HuH-7.5 (cell line): ENCODE measurements at places on chromosomes 4 and X.

DNA sequence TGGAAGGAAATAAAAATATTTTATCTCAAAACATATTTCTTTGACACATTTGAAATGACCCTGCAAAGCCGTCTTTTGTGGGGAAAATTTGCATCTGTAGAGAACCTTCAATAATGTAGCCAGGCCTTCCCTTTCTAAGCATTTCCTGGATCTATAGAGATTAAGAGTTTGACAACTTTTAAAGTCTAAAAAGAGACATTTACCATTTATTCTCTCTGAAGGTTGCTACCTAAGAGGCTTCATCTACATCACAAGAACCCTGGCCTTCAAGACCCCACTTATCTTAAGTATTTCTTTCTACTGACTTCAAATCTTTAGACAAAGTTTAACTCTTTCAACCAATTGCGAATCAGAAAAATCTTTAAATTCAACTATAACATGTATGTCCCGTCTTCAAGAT lies 1639.8 kb downstream of the RPA4 start:
- no peak for DNase-seq

- no peak for DNase-seq
These were observed 819 bp downstream of the NSG1 start for GRCh38 chr4:4387531-4388310.

- no peak for DNase-seq
These were observed 18.2 kb upstream of the VCX2 start for GRCh38 chrX:8189096-8189830.

DNA sequence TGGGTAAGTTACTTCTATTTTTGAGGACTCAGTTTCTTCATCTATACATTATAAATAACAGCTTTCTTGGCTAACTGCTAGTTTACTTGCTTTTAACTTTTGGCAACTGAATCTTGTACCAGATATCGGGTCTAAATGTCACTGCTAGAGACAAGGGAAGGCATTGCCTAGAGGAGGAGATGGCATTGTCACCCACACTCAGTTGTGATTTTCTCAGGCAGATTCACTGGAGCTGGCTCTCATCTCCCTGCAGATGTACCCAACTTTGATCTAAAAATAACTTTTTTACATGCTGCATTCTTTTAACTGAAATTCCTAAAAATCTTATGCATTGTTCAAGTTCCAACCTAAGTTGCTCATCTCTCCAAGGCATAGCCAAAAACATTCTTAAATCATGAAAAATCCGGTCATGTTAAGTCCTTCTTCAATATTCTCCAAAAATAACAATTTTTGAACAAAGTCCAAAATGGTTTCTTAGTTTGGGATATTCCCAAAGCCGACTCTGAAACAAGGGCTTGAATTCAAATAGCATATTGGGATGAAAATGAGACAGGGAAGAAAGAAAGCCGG lies 469.0 kb upstream of the BOD1L1 start:
- DNase-seq: no peak

DNA sequence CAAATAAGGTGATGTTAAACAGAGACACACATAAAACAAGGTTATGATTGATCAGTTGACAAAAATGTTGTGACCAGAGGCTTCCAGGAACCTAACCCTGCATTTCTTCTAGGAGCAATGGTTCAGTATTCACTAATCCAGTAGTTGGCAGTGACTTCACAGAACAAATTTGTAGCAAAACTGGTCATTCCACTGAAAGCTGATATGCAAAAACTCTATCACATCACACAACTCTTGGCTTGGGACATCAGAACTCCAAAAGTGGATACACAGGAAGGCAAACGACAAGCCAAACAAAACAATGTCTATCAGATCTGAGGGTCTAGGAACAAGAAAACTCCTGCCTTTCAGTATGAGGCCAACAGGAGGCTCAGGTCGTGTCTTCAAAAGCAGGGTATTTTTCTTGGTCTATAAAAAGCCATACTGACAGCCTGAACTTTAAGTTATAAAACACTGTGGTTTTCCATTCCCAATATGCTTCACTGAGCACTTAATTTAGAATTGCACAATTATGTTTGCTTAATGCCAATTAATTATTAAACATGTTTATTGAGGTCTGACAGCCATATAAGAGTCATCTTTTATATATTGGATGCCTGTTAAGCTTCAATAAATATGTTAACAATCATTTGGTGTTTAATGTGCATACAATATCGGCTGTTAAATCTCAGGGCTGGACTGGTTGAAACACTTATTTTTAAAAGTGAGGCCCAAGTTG lies 45.6 kb downstream of the SOD3 start:
- no peak for DNase-seq

DNA sequence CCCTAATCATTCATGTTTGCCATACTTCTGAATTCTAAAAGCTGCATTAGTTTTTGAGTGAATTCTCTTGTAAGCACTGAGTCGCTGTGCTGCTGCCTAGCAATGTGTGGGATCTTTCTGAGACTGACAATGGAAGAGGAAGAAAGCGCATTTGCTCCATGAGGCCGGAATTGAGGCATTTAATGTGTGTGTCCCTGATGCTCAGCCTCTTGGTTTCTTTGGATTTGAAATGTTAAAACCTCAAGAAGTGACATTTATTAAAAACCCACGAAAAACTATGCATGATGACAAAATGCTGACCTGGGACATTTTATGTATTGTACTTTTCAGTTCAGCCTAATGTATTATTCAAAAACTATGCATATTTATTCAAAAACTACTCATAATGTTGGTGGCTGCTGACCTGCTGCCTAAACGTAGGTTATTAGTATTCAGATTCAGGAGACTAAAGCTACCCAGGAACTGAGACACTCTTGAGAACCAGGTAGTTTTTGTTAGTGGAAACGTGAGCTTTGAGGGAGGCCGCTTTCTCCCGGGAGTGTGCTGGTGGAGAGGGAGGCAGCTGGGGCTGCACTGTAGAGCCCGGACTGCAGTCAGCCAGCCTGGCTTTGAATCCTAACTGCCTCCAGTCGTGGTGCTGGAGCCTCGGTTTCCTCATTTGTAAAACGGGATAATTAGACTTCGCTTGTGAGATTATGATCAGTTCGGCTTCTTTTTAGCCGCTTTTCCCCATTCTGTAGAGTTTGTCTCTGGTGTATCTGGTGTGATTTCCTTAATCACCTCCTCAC lies 11.3 kb downstream of the RGS12 start:
- no peak for DNase-seq

- DNase-seq: no peak
These were observed 35.1 kb downstream of the PRIMPOL start for GRCh38 chr4:184684491-184685189.

GRCh38 chr4:67762086-67762485 lies 7.9 kb upstream of the GNRHR start:
- no peak for DNase-seq

GRCh38 chr4:102736636-102737549 lies 23.9 kb downstream of the MANBA start:
- DNase-seq: no peak

GRCh38 chrX:24777660-24778059 lies 83.9 kb downstream of the POLA1 start:
- no peak for DNase-seq
